Jurkat, Clone E6-1 (cell line): ENCODE measurements at places on chromosomes 13 and 19.
A peak's percentile ranks its signal among the peaks of the same experiment; 100 is the strongest.

- DNase-seq = no peak
These were observed 58.7 kb downstream of the DPY19L3 start for GRCh38 chr19:32464279-32464678.

DNA sequence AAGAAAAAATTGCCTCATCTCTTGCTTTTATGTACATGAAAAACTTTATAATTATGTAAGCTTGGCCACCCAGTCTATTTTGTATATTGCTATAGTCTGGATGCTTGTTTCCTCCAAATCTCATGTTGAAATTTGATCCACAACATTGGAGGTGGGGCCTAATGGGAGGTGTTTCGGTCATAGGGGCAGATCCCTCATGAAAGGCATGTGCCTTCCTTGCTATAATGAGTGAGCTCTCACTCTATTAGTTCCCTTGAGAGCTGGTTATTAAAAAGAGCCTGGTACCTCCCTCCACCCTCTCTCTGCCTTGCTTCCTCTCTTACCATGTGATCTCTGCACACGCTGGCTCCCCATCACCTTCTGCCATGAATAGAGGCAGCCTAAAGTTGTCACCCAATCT, 1005.1 kb downstream of the PCDH9 start:
- no peak for DNase-seq

DNA sequence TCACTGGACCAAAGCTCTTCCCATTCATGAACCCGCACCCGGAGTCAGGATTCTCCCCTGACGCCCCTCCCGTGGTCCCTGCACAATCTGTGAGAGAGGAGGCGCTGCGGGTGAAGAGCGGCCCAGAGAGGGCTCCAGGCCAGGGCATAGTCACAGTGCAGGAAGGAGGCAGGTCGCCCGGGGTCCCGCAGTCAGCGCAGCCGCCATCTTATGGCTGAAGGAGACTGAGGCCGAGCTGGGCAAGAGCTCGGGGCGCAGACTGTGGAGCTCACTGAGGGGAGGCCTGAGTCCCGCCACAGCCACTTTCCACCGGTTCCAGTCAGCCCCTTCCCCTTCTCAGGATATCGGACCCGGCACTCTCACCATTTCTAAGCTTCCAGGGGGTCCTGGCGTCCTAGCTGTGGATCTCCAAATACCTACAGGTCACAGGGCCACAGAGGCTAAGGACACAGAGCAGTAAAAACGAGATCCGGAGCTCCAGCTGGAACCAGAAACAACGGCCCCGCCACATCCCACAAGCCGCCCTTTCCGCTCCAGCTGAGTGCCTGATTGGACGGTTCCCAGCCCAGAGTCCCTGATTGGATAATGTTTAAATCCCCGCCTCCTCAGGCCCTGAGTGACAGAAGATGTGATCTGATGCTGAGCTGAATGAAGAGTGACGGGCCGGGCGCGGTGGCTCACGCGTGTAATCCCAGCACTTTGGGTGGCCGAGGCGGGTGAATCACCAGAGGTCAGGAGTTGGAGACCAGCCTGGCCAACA, at the start of gene ZNF99:
Gene ZNF99, minus strand, starts transcription at position 501 of the 760 bp plus-strand sequence. Its CDS starts 135 bp downstream, at position 366.
- no peak for DNase-seq

DNA sequence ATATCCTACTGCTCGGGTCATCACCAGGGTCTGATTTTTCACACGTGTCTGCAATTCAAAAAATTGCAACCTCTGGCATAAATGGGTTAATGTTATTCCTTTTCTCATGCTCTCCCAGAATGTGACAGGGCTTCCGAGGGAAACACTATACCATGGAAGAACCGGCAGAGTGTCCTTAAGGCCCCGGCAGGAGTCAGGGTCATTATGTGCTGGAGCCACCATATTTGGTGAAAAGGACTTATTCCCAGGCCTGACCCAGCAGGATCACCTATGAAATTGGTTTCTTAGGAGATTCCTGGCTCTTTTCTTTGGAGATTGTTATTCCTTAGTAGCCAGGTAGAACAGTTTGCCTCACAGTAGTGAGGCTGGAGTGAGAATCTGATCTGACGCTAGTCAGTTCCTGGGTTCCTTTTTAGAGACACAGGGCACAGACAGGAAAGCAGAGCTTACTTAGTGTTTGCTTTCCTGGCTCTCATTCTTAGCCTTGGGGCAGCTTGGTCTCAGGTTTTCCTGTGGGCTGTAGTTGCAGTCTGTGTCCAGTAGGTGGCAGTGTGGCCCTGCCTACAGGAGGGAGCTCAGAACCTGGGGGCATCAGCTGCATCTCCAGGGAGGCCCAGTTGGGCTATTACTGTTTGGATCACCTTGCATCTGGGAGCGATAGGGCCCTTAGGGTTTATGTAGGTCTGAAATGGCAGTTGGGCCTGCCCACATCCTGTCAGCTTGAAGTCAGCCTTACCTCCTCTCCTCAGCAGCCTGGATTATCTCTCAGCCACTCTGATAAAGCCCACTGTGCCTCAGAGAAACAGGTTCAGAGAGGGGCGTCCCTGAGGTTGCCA, 12.4 kb downstream of the SNRNP70 start:
- DNase-seq = peak; percentile 97

- no peak for DNase-seq
These were observed 84.9 kb downstream of the USP12 start for GRCh38 chr13:27086599-27087265.

- no peak for DNase-seq
These were observed 50.4 kb downstream of the CBY2 start for GRCh38 chr13:45752510-45752909.

DNA sequence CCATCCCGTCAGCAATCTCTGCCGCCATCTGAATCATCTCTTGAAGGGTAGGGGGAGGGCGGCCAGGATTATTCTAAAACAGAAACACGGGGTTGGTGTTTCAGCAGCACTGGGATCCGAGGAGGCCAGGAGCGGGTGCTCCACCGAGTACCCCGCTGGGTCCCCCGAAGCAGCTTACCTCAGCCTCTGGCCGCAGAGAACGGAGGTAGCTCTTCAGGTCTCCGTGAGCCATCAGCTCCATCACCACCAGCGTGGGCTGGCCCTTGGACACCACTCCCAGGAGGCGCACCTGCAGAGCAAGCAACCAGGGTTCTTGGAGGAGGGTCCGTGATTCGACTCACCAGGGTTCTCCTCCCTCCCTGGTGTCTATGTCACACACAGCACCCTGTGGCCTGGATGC, 53.2 kb downstream of the ZNF557 start:
- no peak for DNase-seq

DNA sequence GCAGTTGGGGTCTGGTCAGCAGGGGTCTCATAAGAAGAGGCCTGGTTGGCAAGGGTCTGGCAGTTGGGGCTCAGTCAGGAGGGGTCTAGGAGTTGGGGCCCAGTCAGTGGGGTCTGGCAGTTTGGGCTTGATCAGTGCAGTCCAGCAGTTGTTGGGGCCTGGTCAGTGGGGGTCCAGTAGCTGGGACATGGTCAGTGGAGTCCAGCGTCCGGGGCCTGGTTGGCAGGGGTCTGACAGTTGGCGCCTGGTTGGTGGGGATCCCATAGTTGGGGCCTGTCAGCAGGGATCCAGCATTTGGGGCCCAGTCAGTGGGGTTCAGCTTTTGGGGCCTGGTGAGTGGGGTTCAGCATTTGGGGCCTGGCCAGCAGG, 60.5 kb upstream of the TPM4 start:
- no peak for DNase-seq

- no peak for DNase-seq
These were observed 195.1 kb downstream of the VWA8 start for GRCh38 chr13:41765813-41766212.

DNA sequence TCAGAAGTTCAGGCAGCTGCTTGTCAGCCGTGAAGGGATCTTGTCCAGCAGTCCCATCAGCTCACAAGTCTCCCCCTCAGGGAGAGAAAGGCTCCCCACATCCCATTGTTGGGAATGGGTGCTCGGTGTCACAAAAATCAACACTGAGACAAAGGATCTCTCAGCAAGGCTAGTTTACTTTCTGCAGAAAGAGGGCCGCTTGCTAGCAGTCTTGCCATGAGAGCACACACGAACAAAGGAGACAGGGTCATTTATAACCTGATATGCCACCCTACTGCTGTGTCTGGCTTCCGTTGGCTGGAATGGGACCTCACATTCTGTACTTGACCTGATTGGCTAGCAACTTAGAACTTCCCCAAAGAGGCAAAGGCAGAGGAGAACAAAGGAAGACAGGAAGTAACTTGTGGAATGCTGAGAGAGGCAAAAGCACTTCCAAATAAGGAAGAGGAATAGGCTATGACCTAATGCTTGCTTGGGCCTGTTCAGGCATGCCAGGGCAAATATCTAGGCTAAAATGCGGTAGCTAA, 8.7 kb upstream of the IGFL3 start:
- DNase-seq = no peak

DNA sequence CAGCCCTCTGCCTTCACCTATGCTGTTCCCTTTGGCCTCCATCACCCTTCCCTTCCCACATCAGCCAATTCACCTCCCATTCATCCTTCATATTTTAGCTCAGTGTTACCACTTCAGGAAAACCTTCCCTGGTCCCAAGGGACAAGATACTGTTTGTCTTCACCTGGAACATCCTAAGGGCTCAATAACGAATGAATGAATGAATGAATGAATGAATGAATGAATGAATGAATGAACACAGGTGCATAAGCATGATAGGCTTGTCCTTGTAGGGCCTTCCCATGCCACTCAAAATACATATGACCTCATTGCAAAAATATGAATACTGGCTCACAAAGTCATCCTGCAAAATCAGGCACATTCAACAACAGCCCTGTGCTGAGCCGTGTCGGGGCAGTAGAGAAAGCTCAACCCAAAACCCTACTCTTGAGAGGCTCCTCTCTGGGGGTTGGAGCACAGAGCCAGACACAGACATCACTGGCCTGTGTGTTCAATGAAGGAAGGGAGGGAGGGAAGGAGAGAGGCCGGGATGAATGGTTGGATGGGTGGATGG, 33.7 kb upstream of the TPM4 start:
- no peak for DNase-seq

- DNase-seq = no peak
These were observed 134.0 kb downstream of the TBC1D4 start for GRCh38 chr13:75347925-75348324.

GRCh38 chr13:59468396-59468795, 695.3 kb downstream of the DIAPH3 start:
- DNase-seq = no peak

DNA sequence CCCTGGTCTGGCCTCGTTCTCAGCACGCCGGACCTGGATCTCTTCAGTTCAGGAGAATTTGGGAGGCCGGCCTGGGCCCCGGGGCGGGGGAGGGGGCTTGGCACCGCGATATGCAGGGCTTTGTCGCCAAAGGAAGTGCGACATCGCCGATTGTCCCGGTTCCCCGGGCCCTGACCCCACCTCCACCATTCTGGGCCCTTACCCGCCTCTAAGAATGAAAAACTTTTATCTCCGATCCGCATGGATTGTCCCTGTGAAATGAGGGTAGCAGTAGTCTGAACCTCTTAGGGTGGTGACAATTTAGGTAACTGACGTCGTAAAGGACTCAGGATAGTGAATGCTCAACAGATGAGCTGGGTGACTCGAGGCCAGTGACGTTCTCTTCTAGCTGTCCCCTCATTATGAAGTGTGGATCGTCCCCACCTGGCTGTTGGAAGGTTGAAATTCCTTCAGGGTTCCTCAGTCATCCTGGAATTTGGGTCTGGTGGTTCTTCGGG, 650 bp downstream of the DDA1 start:
- no peak for DNase-seq

DNA sequence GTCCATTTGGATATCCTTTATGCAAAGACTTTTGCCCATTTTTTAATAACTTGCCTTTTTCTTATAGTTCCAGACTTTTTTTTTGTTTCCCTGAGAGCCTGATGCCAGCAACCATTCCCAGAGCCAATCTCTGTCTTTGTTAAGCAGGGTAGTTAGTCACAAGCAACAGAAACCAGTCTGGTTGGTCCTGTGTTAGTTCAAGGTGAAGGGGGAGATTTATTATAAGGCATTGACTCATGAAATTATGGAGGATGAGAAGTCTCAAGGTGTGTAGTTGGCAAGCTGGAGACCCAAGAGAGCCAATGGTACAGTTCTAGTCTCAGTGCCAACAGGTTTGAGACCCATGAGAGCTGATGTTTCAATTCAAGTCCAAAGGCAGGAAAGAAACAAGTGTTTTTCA, 33.0 kb downstream of the GPR12 start:
- DNase-seq = no peak

GRCh38 chr13:75818179-75818967, 182.2 kb downstream of the LMO7 start:
- no peak for DNase-seq

DNA sequence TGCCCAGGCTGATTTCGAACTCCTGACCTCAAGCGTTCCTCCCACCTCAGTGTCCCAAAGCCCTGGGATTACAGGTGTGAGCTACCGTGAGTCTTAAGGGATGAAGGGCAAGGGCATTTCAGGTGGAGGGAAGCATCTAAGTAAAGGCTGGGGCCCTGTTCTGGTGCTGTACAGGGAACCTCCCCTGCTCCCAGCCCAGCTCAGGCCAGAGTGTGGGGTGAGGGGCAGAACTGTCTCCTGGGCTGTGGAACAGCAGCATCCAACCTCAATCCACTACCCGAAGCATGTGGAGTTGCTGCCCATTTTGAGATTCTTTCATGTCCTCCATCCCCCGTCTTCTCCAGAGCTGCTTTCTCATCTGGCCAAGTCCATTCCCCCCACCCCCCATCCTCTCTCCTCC, 105.3 kb downstream of the SIPA1L3 start:
- no peak for DNase-seq

DNA sequence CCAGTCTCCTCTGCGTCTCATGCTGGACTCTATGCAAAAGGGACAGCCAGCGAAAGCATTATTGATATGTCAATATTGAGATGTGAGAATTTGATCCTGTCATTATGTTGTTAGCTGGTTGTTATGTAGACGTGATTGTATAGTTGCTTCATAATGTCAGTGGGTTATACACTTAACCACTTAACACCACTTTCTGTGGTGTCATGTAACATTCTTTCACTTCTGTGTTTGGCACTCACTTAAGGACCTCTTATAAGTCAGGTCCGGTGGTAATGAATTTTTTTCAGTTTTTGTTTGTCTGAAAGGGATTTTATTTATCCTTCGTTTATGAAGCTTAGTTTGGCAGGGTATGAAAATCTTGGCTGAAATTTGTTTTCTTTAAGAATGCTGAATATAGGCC, 7.1 kb upstream of the SIGLEC7 start:
- DNase-seq = no peak
